ENCODE measurements at places on chromosomes 1 and 21. TPM values are rescaled to one million over a fixed set of nuclear protein-coding genes. Genes with fewer than 3 reads are reported as not detected.

MUL1 gene
- 43.0 TPM for total RNA-seq

SUSD4 gene
- 1.8 TPM for total RNA-seq

RAB25 gene
- 46.0 TPM for total RNA-seq

SOX13 gene
- total RNA-seq, result 8.2 TPM

TNFRSF1B gene
- total RNA-seq, result 0.27 TPM

NPHP4 gene
- total RNA-seq, result 6.6 TPM

SLC2A5 gene
- not detected for total RNA-seq

KISS1 gene
- total RNA-seq, result 8.8 TPM

- no peak for DNase-seq
These were observed 9.3 kb downstream of the FMO1 start for GRCh38 chr1:171257607-171258076.

DNA sequence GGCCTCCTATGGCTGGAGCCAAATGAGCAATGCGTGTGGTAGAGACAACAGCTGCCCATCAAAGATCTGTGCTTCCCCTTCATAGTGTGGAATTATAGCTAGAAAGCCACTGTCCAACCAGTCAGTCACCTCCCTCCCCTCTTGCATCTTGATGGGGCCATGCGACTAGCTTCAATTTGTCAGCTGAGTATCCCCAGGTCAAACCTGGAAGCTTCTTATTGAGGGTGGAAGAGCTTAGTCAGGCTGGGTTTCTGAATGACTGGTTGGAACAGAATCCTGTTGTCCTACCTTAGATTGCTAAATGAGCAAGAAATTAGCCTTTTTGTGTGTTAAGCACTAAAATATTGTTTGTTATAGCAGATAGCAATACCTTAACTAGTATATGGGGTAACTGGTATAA lies 625.4 kb downstream of the PTPRC start:
- no peak for DNase-seq

GRCh38 chr1:174700775-174701174 lies 253.0 kb downstream of the GPR52 start:
- no peak for DNase-seq

GRCh38 chr1:200374569-200375295 lies 35.1 kb downstream of the ZNF281 start:
- DNase-seq, result no peak

DNA sequence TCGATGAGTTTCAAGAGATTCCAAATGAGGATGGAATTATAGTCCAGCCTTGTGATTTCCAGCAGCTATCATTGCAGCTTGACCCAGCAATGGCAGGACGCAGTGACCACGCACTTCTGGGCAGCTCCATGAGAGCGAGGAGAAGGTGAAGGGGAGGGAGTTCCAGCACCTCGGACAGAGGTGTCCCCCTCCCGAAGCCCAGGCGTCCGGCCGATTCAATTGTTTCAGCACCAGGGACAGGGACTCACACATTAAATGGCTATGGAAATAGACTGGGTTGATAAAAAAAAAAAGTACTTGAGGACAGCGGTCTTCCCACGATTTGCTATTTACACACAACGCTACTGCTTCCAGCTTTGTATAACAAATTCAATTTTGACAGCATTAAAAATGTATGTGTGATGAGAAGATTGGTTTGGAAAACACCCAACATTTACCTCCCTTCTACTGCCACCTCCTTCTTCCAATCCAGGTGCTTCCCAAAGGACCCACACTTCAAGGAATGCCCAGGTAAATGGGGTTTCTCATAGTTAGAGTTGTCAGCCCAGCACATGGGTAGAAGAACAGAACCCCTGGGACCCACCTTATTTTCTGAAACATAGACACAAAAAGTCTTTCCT lies 71.8 kb downstream of the DISP3 start:
- no peak for DNase-seq

- no peak for DNase-seq
These were observed 40.8 kb upstream of the TP53BP2 start for GRCh38 chr1:223886516-223886921.

- DNase-seq, result no peak
These were observed 11.9 kb downstream of the PODN start for GRCh38 chr1:53073868-53074311.

DNA sequence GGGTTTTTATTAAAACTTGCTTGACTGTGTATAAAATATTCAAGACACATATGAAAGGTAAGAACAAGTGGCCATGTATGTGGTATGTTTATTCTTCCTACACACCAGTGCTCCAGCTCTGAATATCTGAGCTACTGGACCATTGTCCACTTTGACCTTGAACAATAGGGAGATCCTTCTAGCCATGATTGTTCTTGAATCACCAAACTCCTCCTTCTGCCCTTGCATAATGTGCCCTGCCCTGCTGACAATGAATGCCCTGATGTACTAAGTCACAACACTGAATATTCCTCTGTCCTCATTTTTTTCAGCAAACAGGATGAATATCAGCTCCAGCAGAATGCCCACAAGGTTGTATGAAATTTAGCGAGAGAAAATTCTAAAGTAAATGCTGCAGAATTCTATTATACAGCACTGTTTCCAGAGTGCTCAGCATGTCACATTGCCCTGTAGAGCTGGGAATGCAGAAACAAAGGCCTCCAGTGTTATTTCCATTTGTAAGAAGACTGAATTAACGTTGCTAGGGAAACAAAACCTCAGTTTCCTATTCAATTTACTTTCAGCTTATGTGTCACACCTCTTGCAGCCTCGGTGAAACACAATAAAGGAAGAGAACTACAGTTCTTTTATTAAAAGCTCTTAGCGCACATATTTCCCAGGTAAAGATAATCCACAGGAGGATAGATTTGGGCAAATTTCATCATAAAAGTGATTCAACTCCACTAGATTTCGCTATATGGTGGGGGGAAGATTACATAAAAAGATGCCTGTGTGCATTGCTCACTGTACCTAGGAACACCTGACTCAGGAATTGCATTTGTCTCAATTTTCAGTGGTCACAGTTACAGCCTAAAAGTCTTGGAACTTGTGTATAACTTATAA lies 187.4 kb upstream of the ATP1B1 start:
- DNase-seq, result no peak

DNA sequence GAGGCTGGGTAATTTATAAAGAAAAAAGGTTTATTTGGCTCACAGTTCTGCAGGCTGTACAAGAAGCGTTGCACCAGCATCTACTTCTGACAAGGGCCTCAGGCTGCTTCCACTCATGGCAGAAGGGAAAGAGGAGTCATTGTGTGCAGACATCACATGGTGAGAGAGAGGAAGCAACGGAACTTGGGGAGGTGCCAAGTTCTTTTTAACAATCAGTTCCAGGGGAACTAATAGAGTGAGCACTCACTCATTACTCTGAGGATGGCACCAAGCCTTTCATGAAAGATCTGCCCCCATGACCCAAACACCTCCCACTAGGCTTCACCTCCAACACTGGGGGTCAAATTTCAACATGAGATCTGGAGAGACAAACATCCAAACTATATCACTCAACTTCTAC lies 77.2 kb downstream of the DDAH1 start:
- DNase-seq, result no peak

DNA sequence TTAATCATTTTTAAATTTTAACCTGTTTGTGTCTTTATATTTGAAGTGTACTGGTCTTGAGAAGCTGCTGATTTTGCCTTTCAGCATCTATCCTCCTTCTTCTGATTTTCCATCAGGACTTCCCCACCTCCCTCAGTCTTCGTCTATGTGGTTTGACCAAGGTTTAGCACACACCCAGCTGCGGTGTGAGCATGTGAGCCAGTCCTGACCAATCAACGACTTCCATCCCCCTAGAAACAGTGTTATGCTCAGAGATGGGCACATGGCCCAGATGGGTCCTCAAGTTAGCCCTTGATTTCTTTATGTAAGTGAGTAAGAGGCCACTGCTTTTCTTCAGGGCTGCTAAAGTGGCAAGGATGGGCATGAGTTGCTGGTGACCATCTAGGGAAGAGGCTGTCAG lies 190.8 kb downstream of the MATN1 start:
- DNase-seq, result no peak

- DNase-seq, result no peak
These were observed 5.3 kb downstream of the SPATC1L start for GRCh38 chr21:46178961-46179360.
